NCI-H1436 treated with DMSO at 0.1 percent for 48 hours (cell line): ENCODE measurements at places on chromosomes 5 and 9.

- no peak for DNase-seq
Observed at GRCh38 chr5:120108586-120109248, 355.4 kb upstream of the PRR16 start.

- DNase-seq = no peak
Observed at GRCh38 chr5:36590513-36591286, 15.7 kb upstream of the SLC1A3 start.

- no peak for DNase-seq
Observed at GRCh38 chr5:180176191-180176590, 32.8 kb downstream of the RASGEF1C start.

GRCh38 chr5:52419357-52419756, 368.4 kb upstream of the ITGA1 start:
- DNase-seq = no peak

DNA sequence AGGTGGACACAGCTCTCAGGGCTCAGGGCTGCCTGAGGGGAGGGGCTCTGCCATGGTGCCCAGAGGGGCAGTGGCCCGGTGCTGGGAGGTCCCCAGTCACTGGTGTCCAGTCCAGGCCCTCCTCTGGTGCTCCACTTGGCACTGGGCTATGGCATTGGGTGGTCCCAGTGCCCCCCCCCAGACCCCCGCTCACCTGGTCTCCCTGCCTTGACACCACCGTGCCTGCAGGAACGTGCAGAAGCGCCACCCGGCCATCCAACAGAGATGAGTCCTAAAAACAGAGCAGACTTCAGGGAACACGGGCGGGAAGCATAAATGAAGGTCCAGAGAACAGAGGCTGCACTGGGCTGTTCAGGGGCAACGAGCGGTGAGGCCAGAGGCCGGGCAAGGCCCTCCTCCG, 42.3 kb upstream of the NSMF start:
- DNase-seq = no peak

DNA sequence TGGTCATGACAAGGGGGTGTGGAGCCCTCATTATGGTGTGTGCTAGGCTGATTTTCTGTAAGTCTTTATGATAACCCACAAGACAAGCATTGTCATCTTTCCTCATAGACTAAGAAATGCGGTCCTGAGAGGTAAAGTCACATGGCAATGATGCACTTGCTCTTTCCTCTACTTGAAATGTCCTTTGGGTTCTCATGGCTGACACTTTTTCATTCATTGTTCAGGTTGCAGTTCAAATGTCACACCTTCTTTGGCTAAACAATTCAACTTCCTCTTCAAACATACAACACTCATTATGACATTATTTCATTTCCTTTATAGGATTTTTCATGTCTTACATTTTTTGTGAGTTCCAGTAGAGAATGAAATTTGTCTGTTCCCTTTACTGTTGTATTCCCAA, 323.6 kb upstream of the PRR16 start:
- DNase-seq = no peak

DNA sequence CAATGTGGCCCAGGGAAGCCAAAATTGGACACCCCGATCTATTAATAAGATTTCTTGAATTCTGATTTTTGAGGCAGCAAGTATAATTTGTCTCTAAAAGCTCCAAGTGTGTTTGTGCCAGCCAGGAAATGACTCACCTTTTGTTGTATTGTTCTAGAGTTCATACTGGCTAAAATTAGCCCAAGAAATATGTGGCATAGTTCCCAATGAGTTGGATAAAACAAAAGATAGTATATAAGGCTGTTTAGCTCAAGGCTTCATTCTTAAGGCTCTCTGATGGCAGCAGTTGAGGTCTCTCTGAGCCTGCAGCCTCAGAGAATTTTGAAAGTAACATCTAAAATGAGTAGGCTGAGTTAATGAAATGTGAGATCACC, 21.6 kb downstream of the HMGXB3 start:
- no peak for DNase-seq

DNA sequence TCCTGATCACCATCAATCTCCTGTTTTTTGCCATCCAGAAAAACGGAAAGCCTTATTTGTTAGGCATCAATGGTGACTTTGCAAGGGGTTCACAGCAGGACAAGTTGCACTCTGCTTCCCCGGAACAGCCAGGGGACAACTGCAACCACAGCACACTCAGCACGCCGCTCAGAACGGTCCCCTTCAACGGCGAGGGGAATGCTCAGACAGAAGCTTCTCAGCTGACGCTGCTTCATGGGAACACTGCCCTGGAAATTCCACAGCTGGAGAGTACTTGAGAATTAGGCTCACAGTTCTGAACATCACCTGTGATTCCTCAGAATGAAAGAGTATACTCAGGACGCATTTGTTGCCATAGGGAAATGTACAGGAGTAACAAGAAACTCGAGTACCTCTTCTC, 40.1 kb upstream of the PLPP6 start:
- DNase-seq = no peak

- DNase-seq = no peak
Observed at GRCh38 chr5:152534641-152535040, 129.6 kb upstream of the NMUR2 start.

- no peak for DNase-seq
Observed at GRCh38 chr9:116959809-116960208, 272.7 kb downstream of the TRIM32 start.

- no peak for DNase-seq
Observed at GRCh38 chr5:142839711-142840346, 69.7 kb downstream of the ARHGAP26 start.

GRCh38 chr5:93220431-93220830, 360.6 kb downstream of the NR2F1-AS1 start:
- no peak for DNase-seq

- DNase-seq = no peak
Observed at GRCh38 chr9:82695704-82696103, 367.2 kb downstream of the RASEF start.

DNA sequence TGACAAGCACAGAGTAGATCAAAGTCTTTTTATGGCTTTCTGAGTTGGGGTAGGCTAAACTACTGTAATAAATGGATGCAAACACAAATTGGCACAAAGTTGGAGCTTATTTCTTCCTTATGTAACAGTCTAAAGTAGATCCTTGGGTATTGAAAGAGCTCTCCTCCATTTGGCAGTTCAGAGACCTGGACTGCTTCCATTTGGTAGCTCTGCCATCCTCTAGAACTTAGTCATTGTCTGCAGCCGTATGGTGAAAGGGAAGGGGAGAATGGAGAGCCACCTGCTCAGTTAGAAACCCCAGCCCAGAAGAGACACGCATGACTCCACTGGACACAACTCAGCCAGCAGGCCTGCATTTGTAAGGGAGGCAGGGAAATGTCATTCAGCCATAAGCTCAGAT, 345.0 kb downstream of the DMAC1 start:
- DNase-seq = no peak

- no peak for DNase-seq
Observed at GRCh38 chr9:112408819-112409218, 28.9 kb downstream of the HSDL2 start.

DNA sequence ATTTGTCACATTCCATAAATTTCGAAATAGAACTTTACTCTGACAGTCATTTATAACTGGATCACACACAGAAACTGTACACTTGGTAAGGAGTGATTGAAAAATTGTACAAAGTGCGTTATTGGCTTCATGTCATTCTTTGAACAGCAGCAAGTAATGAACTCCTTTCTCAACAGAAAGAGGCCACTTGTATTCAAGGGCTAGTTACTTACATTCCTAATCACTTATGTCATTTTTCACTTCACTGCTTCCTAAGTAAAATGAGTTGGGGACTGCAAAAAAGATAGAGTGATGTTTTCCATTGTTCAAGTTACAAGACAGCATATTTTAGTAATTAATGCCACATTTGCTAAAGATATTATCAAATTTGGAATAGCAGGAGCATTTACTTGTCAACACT, 893.2 kb downstream of the DTWD2 start:
- DNase-seq = no peak

- no peak for DNase-seq
Observed at GRCh38 chr5:171422902-171423663, 3.6 kb downstream of the FGF18 start.

DNA sequence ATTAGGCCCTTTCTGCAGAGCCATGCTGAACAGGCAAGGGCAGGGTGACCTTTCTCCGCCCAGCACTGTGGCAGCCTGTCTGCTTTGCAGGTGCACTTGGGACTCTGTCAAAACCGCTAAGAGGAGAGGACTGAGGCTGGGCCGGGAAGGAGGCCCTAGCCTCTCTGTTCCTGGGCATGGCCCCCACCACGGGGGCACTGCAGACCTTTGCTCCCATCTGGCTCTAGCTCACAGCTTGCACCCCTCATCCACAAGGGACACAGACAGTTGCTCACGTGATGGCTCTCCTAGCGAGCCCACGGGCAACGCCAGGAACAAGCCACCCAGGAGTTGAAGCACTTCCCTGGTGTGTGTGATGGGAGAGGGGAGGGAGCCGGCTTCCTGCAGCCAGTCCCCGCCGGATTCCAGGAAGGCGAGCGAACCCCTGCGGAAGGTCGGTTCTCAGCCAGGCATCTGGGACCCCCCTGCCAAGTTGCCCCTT, 43.0 kb upstream of the FCN1 start:
- no peak for DNase-seq

GRCh38 chr5:173591056-173591514, 25.4 kb downstream of the BOD1 start:
- DNase-seq = no peak

DNA sequence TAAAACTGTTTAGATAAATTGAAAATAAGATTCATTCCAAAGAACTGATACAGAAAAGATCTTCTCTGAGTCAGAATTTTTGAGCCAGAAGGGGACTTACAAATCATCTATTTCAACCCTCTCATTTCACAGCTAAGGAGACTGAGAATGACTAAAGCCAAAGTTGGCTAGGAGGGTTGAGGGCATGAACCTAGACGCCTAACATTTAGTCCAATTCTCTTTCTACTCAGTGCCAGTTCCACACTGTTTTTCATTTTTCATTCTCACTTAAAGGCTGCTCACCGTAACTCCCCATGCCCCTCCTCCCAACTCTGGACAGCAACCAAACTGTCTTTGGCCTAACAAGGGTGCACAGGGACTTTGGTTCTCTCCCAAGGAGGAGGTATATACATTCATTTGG, 364.0 kb downstream of the NDUFS4 start:
- DNase-seq = no peak

DNA sequence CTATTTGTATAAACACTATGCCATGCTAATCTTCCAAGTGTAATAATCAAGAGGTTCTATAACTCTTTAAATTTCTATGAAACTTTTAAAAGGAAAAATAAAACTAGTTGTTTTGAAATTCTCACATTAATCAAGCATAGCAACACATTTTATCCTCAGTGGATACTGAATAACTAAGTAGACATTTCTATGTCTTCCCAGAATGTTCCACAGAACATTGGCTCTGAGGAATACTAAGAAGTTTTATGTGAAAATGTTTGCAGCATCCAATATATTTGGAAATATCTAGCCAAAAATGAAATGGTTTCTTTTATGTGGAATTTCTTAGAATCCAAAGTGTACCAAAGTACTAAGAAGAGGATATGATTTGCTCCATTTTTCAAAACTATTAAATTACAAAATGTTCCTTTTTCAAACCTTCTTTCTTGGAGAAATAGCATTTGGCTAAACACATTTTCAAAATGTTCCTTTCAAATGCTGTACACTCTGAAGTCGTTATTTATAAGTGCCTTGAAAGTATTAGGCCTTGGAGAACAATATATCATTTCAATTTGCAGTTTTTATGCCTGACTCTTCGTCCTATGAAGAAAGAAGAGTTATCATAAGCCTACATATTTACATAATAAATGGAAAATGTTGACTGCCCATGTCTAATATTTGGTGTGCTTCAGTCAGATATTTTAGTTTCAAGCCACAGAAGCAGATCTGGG, 175.6 kb upstream of the COX7C start:
- DNase-seq = no peak

DNA sequence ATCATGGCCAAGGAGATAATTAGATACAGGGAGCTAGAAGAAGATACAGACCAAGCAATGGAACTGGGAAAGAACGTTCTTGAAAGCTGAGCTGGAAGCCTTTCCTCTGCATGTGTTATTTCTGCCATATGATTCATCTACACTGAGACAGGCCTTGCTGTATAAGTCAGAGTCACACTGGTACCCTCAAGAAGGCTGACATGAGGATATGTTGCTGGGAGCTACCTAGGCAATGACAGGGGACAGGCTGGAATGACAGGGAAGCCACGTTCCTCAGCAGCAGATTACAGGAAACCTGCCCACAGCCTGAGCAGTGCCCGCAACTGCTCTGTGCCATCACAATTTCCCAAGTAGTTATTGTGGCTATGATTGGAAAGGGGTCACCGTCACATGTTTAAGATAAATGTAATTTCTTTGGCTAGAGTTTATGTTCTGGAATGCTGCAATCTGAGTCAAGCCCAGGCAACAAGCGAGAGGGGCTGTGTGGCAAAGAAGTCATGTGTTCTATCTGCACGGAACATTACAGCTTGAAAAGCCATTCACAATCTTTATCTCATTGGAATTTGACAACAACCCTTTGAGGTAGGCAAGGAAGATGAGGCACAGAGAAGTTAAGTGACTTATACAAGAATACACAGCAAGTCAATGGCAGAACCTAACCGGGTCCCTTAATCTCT, 108.2 kb downstream of the TTLL11 start:
- no peak for DNase-seq

DNA sequence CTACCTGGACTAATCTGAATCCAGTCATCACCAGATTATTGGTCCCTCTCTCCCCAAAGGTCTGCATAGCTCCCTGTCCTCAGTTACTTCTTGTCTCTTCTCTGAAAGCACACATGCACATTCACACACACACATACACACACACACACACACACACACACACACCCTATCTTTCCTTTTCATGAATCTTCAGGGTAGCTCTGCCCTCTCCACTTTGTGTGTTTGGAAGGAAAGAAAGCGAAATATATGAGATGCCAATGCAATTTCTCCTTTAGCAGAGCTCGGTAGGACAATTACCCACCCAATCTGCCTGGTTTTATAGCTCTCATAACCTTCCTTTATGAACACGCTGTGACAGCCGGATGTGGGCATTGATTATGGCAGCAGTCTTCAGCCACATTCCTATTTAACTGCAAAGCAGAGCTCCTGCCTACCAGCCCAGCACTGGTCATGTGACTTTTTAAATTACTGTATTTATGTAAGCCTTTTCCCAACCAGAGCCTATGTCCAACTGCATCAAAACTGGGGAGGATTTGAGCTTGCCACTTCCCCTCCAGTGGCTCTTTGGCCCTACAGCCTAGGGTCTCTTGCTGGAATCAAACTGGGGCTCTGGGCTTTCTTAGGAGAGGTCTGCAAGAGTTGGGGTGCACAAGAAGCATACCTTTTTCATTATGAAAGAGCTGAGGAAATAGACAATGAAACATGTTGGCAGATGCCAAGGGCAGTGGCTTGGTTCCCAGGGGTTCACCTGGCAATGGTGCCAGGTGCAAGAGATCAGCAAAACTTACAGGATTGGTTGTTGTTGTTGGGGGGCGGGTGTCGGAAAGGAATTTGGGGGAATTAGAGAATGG, 20.8 kb upstream of the MATR3 start:
- no peak for DNase-seq

DNA sequence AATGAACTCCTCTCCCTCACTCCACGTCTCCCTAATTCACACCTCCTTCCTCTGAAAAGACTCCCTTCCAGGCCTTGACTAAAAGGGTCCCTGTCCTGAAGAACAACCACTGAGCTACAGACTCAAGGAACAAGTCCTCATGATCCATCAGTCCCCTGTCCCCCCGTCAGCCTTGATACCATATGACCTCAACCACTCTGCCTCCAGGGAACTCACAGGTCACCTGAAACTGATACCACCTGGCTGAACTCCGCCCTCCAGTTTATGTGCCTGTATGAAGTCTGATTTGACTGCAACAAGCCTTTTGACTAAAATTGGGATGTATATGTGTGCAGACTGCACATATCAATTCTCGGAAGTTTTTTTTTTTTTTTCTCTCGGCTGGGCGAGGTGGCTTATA, 88.7 kb downstream of the UGCG start:
- DNase-seq = no peak
